Esophagus muscularis mucosa (tissue), 4 donors: ENCODE measurements at places on chromosomes 2 and 18. TPM values are rescaled to one million over a fixed set of nuclear protein-coding genes. Genes with fewer than 3 reads are reported as not detected.

ADRA2B gene
- total RNA-seq = 2.1 TPM

ELOA2 gene
- not detected for total RNA-seq

TMEM182 gene
- 0.42 TPM for total RNA-seq

KHK gene
- total RNA-seq = 1.3 TPM

ZNF804A gene
- total RNA-seq = not detected

ANKRD23 gene
- 3.9 TPM for total RNA-seq

TIMM21 gene
- total RNA-seq = 48.0 TPM

RANBP2 gene
- total RNA-seq = 58.8 TPM

EFEMP1 gene
- 113 TPM for total RNA-seq

DYNAP gene
- total RNA-seq = not detected

MC4R gene
- total RNA-seq = 0.66 TPM

GKN1 gene
- total RNA-seq = not detected

TMEM247 gene
- total RNA-seq = not detected

SPTBN1 gene
- total RNA-seq = 600 TPM

- no peak overlapping the region for H3K4me3 ChIP-seq
- peaks cover 13% of the 10 kb centered on the region for H3K27me3 ChIP-seq
- no peaks in the 10 kb centered on the region for H3K4me1 ChIP-seq
Observed at GRCh38 chr2:11042841-11043240, 112.4 kb upstream of the SLC66A3 start.

- no peak for DNase-seq
- H3K27me3 ChIP-seq = no peaks in the 10 kb centered on the region
- H3K27ac ChIP-seq = no peak overlapping the region
- peaks cover 49% of the 10 kb centered on the region for H3K36me3 ChIP-seq
- H3K4me3 ChIP-seq = no peak overlapping the region
Observed at GRCh38 chr18:79481046-79481790, 85.5 kb downstream of the NFATC1 start.

- DNase-seq = peak; percentile 21
- no peaks in the 10 kb centered on the region for H3K36me3 ChIP-seq
Observed at GRCh38 chr2:2173633-2174032, 157.4 kb downstream of the MYT1L start.

DNA sequence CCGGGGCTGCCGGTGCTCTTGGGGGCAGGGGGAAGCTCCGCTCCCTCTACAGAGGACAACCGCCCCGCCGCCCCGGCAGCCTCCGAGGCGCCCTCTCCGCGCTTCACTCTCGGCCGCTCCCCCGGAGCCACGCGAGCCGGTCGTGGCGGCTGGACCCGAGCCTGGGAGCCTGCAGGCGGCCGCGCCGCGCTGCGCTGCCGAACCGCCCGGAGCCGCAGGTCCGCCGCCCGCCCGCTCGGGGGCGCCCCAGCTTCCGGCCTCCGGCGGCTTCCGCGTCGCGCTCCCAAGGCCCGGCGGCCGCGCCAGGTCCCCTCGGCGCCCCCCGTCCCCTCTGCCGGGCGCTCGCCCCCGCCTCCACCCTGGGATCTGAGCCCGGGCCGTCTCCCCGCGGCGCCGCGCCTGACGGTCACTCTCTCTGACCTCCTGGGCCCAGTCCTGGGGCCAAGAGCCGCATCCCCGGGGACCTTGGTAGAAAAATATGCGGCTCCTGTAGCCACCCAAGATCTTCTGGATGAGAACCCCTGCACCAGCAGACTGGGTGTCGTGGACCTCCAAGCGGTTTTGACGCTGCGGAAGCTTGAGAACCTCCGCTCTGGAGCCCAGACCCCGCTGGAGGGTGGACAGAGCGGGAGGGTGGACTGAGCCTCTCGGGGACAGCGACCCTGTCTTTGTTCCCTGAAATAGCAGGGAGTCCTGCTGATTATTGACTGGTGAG lies 44.3 kb downstream of the SERTAD2 start:
- DNase-seq = no peak
- H3K27me3 ChIP-seq = no peaks in the 10 kb centered on the region
- H3K4me1 ChIP-seq = peaks cover 40% of the 10 kb centered on the region

GRCh38 chr2:239985356-239985755 lies 39.8 kb downstream of the NDUFA10 start:
- DNase-seq = no peak
- no peak overlapping the region for H3K4me3 ChIP-seq
- H3K4me1 ChIP-seq = no peaks in the 10 kb centered on the region
- no peaks in the 10 kb centered on the region for H3K27me3 ChIP-seq
- peaks cover 63% of the 10 kb centered on the region for H3K36me3 ChIP-seq
- H3K27ac ChIP-seq = no peak overlapping the region

DNA sequence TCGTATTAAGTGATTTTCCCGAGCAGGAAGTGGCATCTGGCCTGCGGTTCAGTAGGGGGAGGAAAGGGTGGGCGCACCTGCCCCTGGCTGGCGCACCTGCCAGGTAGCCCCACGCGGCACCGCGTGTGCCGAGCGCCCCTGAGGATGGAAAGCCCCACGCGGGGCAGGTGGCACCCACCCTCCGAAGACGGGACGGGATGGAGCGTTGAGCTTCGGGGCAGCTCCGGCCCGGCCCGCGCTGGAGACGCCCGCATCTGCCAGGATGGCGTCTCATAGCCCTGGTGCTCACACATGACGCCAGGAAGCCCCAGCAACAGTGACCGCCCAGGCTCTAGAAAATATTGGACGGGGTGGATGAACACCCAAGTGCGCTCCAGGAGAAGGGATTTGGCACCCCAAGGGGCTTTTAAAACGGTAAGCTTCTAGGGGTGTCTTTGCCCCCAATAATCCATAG lies 2.5 kb upstream of the NFATC1 start:
- peaks cover 48% of the 10 kb centered on the region for H3K4me1 ChIP-seq
- peak overlapping the region; percentile 97 for H3K27ac ChIP-seq
- H3K4me3 ChIP-seq = peak overlapping the region; percentile 91

DNA sequence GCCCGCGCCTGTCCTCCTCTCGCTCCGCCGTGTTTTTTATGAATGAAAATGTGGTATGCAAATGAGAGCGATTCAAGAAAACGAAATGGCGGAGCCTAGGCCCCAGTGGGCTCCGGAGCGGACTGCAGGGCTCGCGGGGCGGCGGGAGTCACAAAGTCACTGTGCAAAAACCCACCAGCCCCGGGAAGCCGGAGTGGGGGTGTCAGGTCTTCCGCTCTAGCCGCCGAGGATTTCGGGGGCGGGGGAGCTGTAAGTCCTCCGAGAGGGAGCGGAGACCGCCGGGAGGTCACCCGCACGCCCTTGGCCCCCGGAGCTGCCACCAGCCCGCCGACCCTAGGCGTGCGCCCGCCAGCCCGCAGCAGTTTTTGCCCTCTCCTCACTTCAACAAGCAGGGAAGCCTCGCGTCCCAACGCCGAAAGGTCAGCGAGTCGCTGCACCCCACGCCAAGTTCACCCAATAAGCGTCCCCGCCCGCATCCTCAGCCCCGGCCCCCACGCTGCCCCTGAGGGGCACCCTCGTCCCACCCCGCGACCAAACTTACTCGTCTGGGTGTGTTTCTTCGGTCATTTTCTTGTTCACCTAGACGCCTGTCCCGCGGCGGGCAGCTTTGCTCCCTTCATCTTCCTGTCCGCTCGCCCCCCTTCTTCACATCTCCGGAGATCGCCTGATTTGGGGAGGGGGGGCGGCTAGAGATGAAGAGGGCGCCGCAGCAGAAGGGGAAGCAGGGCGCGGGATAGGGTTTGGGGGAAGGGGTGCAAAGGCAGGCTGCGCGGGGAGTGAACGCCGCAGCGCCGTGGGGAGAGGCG lies 775 bp downstream of the SPRED2 start:
- H3K27me3 ChIP-seq = no peaks in the 10 kb centered on the region
- peaks cover 15% of the 10 kb centered on the region for H3K4me1 ChIP-seq
- H3K27ac ChIP-seq = peak overlapping the region; percentile 88
- DNase-seq = no peak
- H3K4me3 ChIP-seq = peak overlapping the region; percentile 82

DNA sequence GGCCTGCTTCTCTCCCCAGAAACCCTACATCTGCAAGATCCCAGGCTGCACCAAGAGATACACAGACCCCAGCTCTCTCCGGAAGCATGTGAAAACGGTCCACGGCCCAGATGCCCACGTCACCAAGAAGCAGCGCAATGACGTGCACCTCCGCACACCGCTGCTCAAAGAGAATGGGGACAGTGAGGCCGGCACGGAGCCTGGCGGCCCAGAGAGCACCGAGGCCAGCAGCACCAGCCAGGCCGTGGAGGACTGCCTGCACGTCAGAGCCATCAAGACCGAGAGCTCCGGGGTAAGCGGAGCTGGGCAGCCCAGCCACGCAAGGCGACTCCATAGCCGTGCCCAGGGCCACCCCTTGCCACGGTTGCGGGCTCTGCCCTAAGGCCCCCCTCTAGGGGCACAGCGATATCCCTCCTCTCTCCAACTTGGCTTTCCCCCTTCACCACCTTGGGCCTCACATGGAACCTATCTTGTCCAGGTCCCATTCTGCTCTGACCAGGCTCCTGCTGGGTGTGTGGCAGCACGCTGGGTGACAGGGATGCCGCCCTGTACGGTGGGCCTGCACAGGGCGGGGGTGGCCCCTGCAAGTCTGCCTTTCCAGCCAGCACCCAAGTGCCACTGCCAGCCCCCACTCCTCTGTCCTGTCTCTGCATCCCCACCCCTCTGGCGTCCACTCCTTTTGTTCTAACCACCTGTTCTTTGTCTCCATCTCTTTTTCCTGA lies 248.9 kb downstream of the GLI2 start:
- no peaks in the 10 kb centered on the region for H3K4me1 ChIP-seq
- peaks cover 22% of the 10 kb centered on the region for H3K36me3 ChIP-seq
- no peaks in the 10 kb centered on the region for H3K27me3 ChIP-seq
- H3K27ac ChIP-seq = no peak overlapping the region
- no peak overlapping the region for H3K4me3 ChIP-seq
- DNase-seq = no peak

DNA sequence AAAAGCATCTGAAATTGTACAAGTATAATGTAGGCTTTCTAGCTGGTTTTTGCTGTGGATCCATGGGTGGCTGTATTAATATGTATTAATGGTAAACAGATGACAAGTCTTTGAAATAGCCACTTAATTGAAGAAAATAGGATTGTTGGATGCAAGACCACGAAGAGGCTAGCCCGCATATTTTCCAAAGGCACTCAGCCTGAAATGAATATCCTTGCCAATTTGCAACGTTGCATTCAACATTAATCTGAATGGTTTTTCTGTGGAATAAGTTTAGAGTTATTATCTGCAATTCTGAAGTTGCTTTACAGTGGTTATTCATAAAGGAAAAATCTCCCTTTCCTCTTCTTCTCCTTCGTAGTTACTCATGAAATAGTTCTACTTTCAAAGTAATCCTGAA lies 86.2 kb upstream of the SPATS2L start:
- no peaks in the 10 kb centered on the region for H3K27me3 ChIP-seq
- H3K4me1 ChIP-seq = peaks cover 6% of the 10 kb centered on the region
- no peaks in the 10 kb centered on the region for H3K36me3 ChIP-seq
- H3K27ac ChIP-seq = no peak overlapping the region
- DNase-seq = no peak

DNA sequence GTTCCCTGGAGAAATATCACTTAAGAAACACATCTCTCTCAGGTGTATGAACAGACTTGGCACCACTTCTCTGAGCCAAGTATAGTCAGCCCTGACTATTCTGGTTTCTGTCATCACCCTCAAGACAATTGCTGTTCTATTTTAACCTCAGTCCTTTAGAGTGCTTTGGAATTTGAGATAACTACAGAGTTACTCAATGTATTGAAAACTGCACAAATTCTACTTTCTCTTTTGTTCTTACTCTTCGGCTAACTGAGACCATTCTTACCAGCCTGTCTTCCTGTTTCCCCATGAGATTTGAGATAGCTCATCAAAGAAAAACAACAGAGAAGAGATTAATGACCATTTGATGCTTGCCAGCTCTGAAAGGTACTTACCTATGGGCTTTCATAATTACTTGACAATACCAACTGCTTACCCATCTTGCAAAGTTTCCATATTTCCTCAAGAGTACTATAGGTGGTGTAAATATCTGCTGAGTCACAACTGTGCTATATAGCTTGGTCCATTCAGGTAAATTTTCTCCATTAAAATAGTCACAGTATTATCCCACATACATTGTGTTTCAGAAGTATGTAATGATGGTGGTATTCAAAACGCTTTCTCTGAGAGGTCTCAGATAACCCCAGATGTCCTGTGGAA lies 467.5 kb upstream of the CHST9 start:
- H3K27ac ChIP-seq = no peak overlapping the region
- no peaks in the 10 kb centered on the region for H3K4me1 ChIP-seq
- no peak overlapping the region for H3K4me3 ChIP-seq
- H3K27me3 ChIP-seq = no peaks in the 10 kb centered on the region
- DNase-seq = no peak
- H3K36me3 ChIP-seq = no peaks in the 10 kb centered on the region

- H3K4me3 ChIP-seq = no peak overlapping the region
- H3K36me3 ChIP-seq = peaks cover 39% of the 10 kb centered on the region
- DNase-seq = peak; percentile 77
- H3K27me3 ChIP-seq = no peaks in the 10 kb centered on the region
Observed at GRCh38 chr2:230184727-230185578, 34.8 kb downstream of the SP110 start.

DNA sequence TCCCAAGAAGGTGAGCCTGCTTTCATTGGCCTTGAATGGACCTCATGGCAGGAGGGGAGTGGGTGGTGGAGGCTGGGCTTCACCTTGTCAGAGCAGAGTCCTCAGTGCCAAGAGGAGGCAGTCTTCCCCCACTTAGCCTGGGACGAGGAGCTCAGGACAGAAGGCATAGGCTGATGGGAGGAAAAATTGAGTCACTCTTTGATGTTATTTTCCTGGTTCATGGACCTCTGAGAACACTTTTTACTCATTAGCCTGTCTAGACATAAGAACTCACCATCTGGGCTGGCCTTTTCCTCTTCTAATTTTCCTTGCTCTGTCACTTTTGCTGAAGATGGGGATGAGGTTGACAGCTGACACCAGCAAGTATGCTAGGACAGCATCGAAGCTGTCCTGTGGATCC lies 225.7 kb upstream of the TNP1 start:
- DNase-seq = peak; percentile 68
- H3K27ac ChIP-seq = no peak overlapping the region
- no peak overlapping the region for H3K4me3 ChIP-seq
- H3K4me1 ChIP-seq = no peaks in the 10 kb centered on the region
- no peaks in the 10 kb centered on the region for H3K36me3 ChIP-seq

GRCh38 chr2:14749884-14750283 lies 117.4 kb downstream of the LRATD1 start:
- no peaks in the 10 kb centered on the region for H3K36me3 ChIP-seq
- H3K27me3 ChIP-seq = no peaks in the 10 kb centered on the region
- H3K4me3 ChIP-seq = no peak overlapping the region
- H3K27ac ChIP-seq = no peak overlapping the region
- no peaks in the 10 kb centered on the region for H3K4me1 ChIP-seq

GRCh38 chr2:63866009-63866709 lies 24.5 kb downstream of the UGP2 start:
- no peak overlapping the region for H3K27ac ChIP-seq
- no peak overlapping the region for H3K4me3 ChIP-seq
- no peaks in the 10 kb centered on the region for H3K27me3 ChIP-seq

- H3K27me3 ChIP-seq = no peaks in the 10 kb centered on the region
- peaks cover 82% of the 10 kb centered on the region for H3K4me1 ChIP-seq
- no peaks in the 10 kb centered on the region for H3K36me3 ChIP-seq
- H3K27ac ChIP-seq = peak overlapping the region; percentile 83
- H3K4me3 ChIP-seq = no peak overlapping the region
Observed at GRCh38 chr2:28681606-28682005, 70.0 kb upstream of the PPP1CB start.

GRCh38 chr2:120770641-120771040 lies 35.0 kb downstream of the GLI2 start:
- no peak overlapping the region for H3K4me3 ChIP-seq
- no peak overlapping the region for H3K27ac ChIP-seq
- no peak for DNase-seq
- peaks cover 39% of the 10 kb centered on the region for H3K4me1 ChIP-seq
- no peaks in the 10 kb centered on the region for H3K36me3 ChIP-seq

- no peak for DNase-seq
- H3K27me3 ChIP-seq = no peaks in the 10 kb centered on the region
- peaks cover 14% of the 10 kb centered on the region for H3K4me1 ChIP-seq
- H3K4me3 ChIP-seq = no peak overlapping the region
- H3K27ac ChIP-seq = no peak overlapping the region
- no peaks in the 10 kb centered on the region for H3K36me3 ChIP-seq
Observed at GRCh38 chr18:6781796-6782195, 52.3 kb downstream of the ARHGAP28 start.
